Stimulated activated CD4-positive, alpha-beta T cell treated with anti-CD3 and anti-CD28 coated beads, Interleukin-12 subunit alpha, Interleukin-12 subunit beta, amount 100 ng/mL, for 4 hours (primary cell): ENCODE measurements at places on chromosomes 3 and 15.

GRCh38 chr3:46666453-46666845 lies 27.0 kb downstream of the ALS2CL start:
- DNase-seq: no peak

DNA sequence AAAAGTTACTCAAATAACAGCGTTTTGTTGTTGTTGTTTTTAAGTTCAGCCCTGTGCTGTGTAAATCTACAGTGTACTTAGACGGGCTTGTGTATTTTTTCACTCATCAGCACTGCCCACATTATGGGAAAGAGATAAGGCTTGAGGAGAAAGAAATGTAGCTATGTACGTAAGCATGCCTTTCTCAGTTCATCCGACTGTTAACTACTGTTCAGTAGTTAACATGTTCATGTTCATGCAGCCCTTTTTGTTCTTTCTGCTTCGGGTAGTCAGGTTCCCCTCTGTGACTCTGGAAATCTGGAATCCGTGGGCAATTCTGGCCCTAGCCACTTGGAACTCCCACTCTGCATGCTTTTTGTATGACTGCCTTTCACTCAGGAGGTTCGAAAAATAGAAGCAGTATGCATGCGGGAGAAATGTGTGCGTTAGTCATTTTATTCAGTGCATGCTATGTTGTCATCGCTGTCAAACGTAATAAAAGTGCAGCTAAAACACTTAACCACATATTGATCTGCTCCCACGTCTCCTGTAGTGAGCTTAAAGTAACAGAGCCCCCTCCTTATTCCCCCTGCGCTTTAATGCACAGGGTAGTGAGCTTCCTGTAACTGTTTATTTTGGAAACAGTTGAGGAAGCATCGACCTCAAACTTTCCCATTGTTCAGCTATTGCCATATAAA lies 283.1 kb upstream of the NR2F2 start:
- DNase-seq: no peak

DNA sequence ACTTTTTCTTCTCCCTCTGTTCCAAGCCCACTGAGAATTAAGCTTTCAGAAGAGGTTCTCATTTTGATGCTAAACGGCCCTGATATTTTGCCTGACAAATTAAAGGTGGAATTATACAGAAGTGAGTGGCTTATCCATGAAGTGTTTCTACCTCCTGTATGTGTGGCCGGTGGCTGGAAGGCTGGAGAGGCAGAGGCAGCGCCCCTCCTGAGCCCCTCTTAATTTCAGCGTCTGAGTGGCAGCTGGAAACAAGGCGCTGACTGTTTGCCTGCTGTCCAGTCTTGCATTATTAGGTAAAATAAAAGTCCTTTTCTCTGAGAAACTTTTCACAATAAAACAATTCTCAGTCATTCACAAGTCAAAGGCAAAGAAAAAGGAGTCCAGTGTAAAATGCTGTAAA lies 685.7 kb downstream of the MCTP2 start:
- no peak for DNase-seq

DNA sequence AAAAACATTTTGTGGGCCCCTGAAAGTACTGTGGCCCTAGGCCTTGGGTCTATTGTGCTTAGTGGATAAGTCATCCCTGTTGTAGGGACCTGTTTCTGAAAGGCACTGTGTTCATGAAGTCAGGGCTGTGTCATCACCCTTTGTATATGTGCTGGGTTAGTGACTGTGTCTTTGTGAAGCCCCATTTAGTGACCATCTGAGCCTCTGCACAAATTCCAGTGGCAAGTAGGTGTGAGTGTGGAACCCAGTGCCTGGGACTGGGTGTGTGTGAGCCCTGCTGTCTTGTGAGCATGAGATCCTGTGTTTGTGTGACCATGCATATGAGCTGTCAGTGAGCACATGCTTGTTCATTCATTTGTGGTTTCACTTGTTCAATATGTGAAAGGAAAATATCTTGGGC lies 1.2 kb upstream of the HYAL1 start:
- no peak for DNase-seq

GRCh38 chr15:25859838-25860645 lies 3.1 kb downstream of the ATP10A start:
- DNase-seq: no peak

- DNase-seq: no peak
These were observed 18.1 kb downstream of the GBE1 start for GRCh38 chr3:81743096-81744025.

GRCh38 chr3:59777667-59778077 lies 727.8 kb upstream of the CFAP20DC start:
- no peak for DNase-seq

DNA sequence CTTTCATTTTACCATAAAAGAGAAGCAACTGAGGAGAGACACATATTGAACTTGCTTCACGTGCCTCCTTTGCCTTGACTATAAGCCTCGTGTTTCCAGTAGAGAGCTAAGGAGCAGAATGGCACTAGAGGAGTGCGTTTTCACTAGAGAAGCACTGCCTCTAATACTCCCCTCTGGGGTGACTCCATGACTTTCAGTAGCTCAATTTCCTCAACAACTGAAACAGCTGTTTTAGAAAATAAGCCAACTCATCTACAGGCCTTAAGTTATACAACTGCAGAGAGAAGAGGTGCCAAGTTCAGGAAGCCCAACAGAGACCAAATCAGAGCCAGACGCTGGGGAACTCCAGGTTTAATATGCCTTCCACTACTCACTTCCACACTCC lies 1.9 kb downstream of the UBP1 start:
- DNase-seq: no peak

- DNase-seq: no peak
These were observed 7.9 kb downstream of the PRRT3 start for GRCh38 chr3:9944271-9944670.

DNA sequence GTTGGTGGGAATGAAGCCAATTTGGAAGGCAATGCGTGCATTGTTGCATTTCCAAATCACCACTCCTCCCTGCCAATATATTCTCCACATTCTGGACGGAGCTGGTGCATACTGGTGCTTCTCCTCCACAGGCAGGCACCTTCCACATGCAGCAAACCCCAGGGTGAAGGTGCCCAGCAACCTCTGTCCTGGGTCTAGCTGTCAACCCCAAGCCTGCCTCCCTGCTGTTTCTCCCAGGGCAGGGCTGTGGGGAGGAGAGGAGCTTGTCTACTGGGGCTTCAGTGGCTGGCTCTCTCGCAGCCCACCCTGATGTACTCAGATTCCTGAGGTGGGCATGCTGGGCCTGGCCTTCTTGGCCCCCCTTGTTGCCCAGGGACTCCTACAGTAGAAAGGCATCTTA lies 20.1 kb downstream of the GASK1A start:
- DNase-seq: no peak

DNA sequence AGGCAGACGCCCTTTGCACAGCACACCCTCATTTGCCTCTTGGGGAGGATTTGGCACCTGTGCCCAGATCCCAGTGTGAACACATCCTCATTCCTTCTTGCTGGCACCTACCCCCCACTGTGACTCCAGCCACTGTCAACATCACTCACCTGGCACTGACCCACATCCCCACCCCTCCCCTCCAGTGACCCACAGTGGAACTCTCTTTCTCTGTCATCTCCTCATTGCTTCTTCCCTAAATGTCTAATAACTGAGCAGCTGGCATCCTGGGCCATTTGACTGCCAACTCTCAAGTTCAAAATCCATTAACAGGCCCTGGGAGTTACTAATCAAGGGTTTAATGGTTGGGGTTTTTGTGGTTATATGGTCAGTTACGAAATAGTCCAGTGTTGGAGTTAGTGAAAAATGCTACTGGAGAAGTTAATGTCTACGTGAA lies 14.4 kb downstream of the SNAPC5 start:
- no peak for DNase-seq

GRCh38 chr3:194738254-194739093 lies 52.8 kb downstream of the FAM43A start:
- no peak for DNase-seq

GRCh38 chr3:58659051-58659675 lies 7.4 kb downstream of the FAM3D start:
- DNase-seq: no peak

DNA sequence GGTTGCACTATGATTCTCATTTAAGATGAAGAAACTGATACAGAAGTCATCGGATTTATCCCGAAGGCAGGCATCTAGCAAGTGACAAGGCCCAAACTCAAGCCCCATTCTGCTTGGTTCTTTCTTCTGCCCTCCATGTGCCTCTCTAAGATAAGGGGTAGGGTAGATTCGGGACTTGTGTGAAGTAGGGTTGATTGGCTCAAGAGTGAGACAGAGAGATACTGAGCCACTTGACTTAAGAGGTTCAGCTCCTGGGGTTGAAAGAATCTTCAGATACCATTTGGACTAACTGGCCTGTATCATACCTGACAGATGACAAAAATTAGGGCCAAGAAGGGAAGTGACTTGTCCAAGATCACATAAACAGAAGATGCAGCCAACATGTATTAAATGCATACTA lies 891 bp downstream of the RFT1 start:
- DNase-seq: no peak

GRCh38 chr3:186990277-186990676 lies 60.0 kb downstream of the ST6GAL1 start:
- no peak for DNase-seq

GRCh38 chr3:194070634-194071409 lies 65.1 kb upstream of the HES1 start:
- DNase-seq: peak; percentile 64

GRCh38 chr15:52709187-52709981 lies 30.2 kb upstream of the ATOSA start:
- no peak for DNase-seq

DNA sequence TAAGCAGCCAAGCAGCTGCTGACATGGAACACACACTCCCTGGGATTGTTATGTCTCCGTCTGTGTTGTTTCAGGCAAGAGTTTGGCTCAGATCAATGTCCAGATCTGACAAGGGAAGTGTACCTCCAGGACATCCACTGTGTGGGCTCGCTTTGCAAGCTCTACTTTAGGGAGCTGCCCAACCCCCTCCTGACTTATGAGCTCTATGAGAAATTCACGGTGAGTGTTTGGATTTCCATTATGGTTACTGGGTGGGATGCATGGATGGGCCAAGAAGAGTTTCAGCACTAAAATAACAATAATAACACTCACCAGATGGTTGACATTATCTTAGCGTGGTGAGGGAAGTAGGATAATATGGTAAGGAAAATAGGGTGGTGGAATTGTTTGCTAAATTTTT lies 74.1 kb downstream of the ARHGAP31 start:
- DNase-seq: no peak

DNA sequence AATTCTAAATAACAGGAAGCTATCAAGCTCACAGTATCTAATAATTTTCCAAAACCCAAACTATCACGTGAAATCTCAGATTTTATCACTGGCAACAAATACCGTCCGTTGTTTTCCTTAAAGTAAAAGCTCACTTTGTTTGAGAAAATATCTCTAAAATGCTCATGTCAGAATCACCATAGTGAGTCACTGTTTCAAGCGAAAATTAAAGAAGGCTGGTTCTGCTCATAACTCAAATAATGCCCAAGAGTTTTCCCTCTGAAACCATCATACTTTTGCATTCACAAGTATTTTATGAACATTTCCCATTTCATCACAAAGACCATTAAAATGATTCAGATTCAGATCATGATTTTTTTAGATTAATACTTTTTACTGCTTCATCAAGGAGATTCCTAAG lies 50.6 kb downstream of the TBL1XR1 start:
- DNase-seq: no peak

GRCh38 chr3:24628523-24629258 lies 134.0 kb upstream of the THRB start:
- no peak for DNase-seq

DNA sequence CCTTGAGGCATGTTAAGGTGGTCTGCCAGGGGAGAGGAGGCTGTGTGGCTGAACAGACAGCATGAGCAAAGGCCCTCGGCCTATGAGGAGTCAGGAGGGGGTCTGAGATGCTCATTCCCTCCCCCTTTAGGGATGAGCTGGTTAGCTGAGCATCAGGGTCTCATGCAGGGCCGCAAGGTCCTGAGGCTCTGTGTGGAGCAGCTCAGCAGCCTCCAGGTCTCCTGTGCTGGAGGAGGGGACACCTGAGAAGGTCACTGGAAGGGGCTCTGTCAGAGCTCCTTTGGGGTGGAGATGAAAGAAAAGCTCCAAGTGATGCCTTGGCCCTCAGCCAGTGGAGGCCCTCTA lies 67.1 kb downstream of the RASGRF1 start:
- DNase-seq: no peak

DNA sequence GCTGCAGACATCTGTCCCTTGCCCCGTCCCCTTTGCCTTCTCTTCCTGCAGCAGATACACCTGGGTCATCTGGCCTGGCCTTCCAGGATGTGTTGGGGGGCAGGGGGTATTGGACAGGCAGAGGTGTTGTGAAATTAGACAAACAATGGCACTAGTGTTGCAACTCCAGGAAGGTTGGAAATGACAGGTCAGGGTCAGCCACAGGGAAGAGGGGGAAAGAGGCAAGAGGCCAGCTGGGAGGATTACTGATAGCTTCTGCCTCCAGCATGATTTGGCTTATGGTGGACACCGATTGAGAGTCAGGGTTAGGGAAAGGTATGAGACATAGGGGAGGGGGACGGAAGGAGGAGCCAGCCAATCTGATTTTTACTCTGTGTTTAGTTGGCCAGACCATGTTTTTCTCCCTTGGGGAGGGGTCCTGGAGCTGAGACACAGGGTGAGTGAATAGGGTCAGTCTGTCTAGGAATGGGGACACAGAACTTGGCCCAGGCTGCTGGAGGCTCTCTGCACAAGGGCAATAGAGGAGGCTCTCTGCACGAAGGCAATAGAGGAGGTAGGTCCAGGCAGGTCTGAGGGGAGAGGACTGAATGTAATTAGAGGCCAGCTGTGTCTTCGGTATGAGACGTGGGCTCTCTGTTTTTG lies 3.4 kb upstream of the ATP2B2 start:
- DNase-seq: no peak

DNA sequence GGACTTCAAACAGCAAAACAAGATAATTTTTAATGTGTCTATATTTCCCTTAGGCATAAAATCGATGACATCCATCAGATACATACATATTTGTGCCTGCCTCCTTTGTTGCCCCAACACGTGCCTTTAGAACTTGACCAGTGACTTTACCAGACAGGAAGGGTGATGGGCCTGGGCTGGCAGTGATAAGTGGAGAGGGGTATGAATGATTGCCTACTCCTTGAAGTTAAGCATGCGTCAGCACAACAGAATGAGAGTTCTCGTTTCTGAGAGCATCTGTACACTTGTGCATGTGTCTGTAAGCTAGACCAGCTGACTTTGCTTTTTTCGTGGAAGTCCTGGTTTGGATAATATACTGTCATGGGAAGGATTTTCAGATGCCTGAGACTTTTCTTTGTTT lies 54.9 kb upstream of the COL6A6 start:
- DNase-seq: no peak

GRCh38 chr3:49733551-49733950 lies 9.8 kb upstream of the GMPPB start:
- no peak for DNase-seq

GRCh38 chr3:182803596-182803995 lies 10.3 kb downstream of the ATP11B start:
- no peak for DNase-seq

GRCh38 chr15:29410338-29410737 lies 140.7 kb upstream of the NSMCE3 start:
- no peak for DNase-seq

DNA sequence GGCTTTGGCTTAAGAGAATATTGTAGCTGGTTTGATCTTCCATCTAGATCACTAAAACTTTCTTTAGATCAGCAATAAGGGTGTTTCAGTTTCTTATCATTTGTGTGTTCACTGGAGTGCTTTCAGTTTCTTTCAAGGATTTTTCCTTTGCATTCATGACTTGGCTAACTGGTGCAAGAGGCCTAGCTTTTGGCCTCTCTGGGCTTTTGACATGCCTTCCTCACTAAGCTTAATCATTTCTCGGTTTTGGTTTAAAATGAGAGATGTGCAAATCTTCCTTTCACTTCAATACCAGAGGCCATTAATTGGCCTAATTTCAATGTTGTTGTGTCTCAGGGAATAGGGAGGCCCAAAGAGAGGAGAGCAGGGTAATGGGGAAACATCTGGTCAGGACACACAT lies 30.3 kb upstream of the CCNB2 start:
- DNase-seq: no peak
